ENCODE measurements at places on chromosomes 4 and X.

DNA sequence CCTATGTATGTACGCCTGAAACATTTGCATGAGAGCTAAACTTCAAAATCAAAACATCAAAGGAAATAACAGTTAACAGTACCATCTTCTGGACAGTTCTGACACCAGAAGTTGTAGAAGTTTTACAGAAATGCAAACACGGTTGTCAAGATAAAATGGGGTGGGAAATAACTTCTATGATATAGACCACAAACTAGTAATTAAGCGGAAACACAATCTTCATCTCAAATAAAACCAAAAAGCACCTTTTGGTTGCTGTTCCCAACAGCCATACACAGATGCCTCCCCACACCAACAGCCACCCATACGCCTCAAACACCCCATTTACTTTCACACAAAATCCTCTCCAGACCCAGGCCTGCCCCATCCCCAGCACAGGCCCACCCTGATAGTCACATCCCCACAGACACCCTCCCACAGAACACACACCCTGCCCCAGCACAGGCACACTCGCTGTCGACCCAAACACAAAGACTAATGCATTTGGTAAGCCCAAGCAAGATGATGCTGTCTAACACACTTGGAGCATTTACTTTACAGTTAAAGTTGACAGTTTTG is 64.3 kb downstream of the TAPT1 start:
- DNase-seq, result no peak

DNA sequence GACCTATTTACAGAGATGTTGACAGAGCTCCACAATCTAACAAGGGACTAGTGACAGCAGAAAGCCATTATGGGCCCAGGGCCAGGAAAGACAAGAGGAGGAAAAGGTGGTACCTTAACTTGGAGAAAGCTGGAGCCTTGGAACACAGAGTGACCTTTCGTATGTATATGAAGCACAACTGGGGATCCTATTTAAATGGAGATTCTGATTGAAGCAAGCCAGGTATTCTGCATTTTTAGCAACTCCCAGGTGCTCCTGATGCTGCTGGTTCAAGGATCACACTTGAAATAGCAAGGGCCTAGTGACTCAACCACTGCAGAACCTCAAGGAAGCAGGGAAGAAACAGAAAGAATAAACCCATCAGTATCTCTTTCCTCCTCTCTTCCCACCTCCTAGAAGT is 99.4 kb downstream of the TMEM47 start:
- DNase-seq, result no peak

DNA sequence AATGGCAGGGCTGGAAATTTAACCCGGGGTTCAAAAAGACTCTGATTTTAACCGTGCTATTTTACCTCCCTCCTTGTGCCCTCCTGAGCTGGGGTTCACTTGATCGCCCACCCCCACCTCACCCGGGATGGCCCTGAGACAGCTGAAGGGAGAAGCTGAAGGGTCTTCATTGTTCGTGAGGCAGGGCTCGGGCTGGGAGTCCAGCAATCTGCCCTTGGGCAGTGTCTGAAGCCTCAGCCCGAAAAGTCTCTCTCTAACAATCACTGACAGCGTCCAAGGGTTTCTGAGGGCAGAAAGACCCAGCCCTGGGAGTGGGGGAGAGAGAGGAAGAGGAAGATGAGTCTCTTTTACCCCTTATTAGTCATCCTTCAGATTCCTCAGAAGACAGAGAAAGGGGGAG is 39.4 kb upstream of the PHOX2B start:
- DNase-seq, result no peak

- DNase-seq, result no peak
These were observed 31.7 kb downstream of the SORCS2 start for GRCh38 chr4:7224001-7224400.

DNA sequence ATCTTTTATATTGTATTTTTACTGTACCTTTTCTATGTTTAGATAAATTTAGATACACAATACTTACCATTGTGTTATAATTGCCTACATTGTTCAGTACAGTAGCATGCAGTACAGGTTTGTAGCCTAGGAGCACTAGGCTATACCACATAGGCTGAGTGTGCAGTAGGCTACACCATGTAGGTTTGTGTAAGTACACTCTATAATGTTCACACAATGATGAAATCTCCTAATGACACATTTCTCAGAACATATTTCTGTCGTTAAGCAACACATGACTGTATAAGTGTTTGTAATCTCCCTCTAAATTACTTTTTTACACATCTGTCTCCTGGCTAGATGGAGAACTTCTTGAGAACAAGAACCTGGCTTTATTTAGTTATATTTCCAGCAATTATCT is 40.3 kb downstream of the UCHL1 start:
- DNase-seq, result no peak

- DNase-seq, result no peak
These were observed 1.7 kb downstream of the PRAF2 start for GRCh38 chrX:49071877-49072711.

GRCh38 chr4:43325220-43325967 is 432.9 kb downstream of the GRXCR1 start:
- DNase-seq, result no peak

DNA sequence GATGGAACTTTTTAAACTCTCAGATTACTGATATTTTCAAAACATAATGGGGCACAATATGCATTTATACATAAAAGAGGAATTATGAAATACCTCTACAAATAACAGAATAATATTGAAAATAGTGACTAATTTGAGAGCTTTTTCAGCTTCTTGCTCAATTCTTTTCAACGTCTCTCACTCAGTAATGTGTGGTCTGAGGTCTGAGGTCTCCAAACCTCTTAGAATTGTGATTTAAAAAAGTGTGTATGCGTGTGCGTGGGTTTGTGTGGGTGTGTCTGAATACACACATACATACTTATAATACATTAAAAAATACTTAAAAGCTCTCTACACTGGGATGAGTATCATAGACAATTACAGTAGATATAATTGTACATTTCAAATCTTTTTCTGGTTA is 7.9 kb downstream of the NDNF start:
- no peak for DNase-seq

DNA sequence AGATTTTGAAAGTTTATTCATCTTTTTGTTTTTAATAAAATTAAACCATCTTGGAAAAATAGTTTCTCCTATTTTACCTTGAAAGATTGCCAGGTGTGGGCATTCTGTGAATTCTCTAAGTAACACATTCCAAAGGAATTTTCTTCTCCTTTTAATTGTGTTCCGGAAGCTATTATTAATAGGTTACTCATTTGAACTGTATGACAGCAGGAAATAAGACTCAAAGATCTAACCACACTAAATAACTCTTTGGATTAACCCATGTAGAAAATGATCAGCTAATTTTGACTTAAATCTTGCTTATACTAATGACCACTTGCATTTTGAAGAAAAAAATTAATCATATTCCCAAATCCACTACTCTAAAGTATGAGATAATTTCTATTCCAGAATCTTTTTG is 17.6 kb upstream of the CCNI start:
- DNase-seq, result no peak

- no peak for DNase-seq
These were observed 26.9 kb downstream of the PAPSS1 start for GRCh38 chr4:107693132-107693531.

GRCh38 chr4:123340381-123340701 is 56.3 kb upstream of the SPRY1 start:
- no peak for DNase-seq

GRCh38 chr4:99655308-99656081 is 2.1 kb downstream of the C4orf54 start:
- DNase-seq, result no peak

- DNase-seq, result peak; percentile 76
These were observed 25.1 kb downstream of the SETD7 start for GRCh38 chr4:139530833-139531427.

DNA sequence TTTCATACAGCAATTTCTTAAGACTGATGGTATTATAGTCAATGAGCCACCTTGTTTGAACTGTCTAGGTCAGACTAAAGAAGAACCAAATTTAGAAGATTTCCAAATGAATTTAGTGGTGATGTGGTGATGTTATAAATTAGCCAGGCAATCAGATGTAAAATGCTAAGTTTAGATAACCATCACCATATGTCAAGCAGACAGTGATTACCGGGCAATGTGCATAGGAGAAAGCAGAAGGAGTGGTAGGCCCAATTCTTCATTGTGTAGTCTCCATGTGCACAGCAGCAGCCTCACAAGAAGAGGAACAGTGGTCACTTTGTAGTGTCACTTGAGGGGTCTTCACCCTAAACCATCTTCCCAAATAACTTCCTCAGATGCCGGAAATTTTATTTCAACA is 198.8 kb downstream of the ANTXR2 start:
- DNase-seq, result no peak

GRCh38 chr4:84965553-84966381 is 723 bp downstream of the WDFY3 start:
- DNase-seq, result peak; percentile 69

DNA sequence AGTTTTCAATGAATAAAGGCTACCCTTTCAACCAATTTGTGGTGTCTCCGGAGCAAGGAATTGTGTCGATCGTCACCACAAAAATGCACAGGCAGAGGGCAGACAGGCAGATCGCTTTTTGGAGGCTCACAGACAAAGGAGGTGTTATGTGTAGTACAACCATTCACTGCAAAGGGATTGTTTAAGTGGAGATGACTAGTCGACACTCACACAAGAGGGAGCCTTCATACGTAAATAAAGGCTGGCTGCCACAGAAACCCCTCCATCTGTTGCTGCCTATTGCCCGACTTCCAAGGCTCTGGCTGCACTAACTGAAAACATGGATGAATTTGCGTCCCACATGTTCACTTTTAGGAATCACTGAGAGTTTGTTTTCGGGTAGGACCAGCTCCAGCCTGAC is 281.1 kb downstream of the NKX6-1 start:
- DNase-seq, result no peak

DNA sequence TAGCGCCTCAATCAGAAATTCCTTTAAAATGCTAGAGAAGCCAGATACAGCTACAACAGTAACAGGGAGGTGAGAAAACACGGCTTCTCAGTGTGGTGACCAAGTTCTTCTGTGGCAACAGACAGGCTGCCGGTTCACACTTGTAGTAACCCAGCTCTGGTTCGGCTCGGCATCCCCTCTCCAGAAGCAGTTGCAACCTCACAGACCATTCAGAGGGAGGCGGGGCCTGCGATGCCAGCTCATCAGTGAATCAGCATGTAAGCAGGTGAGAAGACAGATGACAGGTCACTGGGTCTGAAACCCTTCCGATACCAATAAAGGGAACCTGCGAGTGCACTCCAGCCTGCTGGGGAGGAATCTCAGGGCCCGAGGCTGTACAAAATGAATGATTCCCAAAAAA is 251.0 kb downstream of the KCNIP4 start:
- DNase-seq, result peak; percentile 62

GRCh38 chrX:10414156-10414824 is 206.1 kb downstream of the MID1 start:
- no peak for DNase-seq

DNA sequence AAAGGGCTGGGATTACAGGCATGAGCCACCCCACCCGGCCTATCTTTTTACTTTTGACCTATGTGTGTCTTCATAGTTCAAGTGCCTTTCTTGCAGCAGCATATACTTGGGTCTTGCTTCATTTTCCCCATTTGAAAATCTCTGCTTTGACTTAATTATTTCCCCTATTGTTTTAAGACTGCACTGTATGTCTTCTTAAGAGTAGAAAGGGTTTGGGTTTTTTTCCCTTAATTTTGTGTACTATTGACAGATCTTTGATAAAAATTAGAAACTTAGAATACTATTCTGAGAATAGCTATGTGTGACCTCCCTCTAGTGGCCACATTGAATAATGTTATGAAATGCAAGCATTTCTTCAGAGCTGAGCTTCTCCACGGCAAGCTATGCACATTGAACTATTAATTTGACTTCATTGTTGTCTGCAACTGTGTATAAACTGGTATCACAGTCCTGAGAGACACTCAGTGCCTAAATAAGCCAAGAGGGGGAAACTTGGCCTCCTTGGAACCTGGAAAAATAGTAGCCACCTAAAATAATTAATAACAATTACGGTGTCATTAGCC is 8.7 kb upstream of the SLC25A4 start:
- no peak for DNase-seq

DNA sequence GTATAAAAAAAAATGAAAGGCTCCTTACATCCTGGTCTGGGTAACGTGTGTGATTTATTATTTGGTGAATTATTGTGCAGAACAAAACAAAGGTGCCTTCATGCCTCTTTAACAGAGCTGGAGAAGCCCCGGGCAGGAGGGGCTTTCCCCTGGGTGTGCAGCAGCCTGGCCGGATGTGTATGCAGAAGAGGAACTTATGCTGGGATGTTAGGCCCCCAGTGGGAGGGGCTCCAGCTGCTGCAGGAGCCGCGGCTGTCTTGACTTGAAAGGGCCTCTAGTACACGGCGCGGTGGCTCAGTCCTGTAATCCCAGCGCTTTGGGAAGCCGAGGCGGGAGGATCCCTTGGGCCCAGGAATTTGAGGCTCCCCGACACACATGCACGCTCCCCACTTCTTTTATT is 16.0 kb downstream of the CCNQ start:
- DNase-seq, result peak; percentile 72

DNA sequence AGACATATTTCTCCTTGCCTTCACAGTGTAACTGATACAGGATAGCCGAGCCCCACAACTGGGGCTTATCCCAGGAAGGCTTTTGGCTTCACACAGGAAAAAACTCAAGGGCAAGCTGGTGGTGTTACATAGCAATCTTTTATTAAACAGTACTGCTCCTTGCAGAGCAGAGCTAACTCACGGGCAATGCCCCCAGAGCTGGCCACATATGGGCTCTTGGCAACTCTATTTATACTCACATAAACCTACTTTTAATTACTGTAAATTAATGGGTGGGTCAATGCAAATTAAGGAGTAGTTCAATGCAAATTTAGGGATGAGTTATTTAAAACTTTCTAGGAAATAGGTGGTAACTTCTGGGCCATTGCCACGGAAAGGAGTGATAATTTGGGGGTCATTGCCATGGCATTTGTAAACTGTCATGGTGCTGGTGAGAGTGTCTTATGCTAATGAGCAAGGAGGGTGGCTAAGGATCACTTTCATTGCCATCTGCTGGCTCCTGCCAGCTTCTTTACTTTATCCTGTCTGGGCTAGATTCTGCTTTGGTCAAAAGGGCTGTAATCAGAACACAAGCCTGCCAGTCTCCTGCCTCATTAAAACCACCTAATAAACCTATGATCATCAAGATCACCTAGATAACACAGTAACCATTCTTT is 288.8 kb downstream of the CENPC start:
- DNase-seq, result no peak
